ENCODE measurements at places on chromosomes 11 and 22.

DNA sequence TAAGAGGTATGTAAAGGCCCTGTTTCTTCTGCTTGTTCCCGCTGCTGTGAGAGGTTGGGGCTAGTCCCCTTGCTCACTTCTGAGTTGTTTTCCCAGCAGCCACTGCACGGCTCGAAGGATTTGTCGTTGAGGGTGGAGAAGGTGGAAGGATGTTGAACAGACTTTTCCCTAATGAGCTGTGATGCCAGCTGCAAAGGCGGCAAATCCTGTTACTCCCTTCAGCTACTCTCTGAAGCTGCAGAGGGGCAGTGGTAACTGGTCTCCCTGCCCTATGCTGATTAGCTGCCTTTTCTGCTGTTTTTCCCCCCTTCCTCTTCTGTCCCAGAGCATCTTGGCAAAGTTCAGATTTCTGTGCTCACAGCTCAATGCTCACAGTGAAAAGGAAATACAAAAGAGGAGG lies 90.4 kb upstream of the SLC25A18 start:
- no peak for DNase-seq

DNA sequence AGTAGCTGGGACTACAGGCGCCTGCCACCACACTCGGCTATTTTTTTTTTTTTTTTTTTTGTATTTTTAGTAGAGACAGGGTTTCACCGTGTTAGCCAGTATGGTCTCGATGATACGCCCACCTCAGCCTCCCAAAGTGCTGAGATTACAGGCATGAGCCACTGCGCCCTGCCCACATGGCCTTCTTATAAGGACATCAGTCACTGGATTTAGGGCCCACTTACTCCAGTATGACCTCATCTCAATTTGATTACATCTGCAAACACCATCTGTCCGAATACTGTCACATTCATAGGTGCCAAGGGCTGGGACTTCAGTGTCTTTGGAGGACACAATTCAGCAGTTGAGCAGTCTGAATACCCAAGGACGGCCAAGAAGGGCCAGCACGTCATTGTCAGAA lies 8.2 kb upstream of the PRR5 start:
- no peak for DNase-seq

DNA sequence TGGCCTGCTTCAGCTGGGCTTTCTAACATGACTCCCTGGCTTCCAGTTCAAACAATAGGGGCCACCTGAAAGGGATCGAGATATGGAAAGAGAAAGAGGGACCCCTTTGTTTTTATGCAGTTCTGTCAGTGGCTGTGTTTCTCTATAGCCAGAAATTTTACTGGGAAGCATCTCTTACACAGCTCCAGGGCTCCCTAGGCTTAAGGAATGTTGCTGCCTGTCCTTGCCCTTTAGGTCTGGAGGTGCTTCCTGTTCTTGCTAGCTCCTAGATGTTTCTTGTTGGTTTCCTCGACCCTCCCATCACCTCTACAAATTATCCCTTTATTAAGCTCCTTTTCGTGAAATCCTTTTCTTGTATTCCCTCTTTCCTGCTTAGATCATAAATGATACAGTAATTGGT lies 21.8 kb upstream of the OR56A1 start:
- no peak for DNase-seq

DNA sequence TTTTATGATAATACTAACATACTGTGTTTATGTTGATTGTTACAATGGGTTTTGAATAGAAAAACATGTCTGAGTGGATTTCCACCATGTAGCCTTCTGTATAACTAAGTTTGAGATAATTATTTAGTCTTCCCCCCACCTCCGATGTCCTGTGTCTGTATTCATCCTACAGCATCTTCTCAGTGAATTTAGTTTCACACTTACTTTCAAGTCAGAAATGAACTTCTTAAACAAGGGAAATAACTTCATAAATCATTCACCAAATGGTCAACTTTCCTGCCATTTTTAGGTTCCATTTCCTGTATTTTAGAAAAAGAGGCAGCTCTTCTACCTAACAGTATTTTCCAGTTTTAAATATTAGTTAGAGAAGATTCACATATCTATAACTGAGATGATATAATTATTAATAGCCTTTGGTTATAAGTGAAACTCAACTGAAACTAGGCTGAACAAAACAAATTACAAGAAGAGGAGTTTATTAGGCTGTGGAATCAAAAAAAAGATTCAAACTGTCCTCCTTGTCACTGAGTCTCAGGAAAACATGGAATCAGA lies 3.5 kb downstream of the OR51B5 start:
- DNase-seq: no peak

DNA sequence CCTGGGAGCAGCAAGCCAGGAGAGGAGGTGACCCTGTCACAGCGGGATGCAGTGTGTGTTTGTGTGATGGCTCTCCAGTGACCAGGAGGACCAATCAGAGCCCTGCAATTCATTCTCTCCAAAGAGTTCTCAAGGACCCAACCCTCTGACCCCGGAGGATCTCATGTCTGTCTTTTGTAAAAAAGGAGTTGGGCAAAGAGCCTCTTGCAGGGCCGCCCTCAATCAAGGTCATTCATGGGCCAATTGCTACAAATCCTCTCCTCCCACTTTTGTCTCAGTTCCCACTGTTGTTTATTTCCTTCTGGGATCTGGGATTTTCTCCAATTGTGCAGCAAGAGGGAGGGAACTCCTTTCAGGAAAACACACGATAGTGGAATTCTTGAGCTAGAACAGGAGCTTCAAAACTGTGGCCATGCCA lies 4.0 kb downstream of the TECTA start:
- DNase-seq: no peak

- no peak for DNase-seq
Observed at GRCh38 chr11:26676641-26677040, 45.2 kb downstream of the SLC5A12 start.

GRCh38 chr11:1953489-1954266 lies 6.5 kb downstream of the MRPL23 start:
- DNase-seq: no peak

DNA sequence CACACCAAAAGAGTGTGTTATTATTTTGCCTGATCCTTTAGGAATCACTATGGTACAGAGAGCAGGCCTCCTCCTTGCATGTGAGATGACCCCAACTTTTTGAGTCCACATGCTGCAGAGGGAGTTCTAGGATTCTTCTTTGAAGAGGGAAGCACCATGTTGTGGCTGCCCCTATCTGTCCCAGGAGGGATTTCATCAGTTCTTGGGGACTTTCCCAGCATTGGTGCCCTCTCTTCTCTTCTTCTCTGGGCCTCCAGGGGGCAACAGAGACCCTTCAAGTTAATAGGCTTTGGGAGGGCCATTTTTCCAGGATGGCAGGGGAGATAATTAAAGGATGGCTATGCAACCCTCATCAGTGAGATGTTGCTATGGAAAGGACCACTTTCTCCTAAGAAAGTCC lies 3.6 kb downstream of the MMP1 start:
- DNase-seq: no peak

- no peak for DNase-seq
Observed at GRCh38 chr11:9787981-9788521, 124.2 kb downstream of the SWAP70 start.

DNA sequence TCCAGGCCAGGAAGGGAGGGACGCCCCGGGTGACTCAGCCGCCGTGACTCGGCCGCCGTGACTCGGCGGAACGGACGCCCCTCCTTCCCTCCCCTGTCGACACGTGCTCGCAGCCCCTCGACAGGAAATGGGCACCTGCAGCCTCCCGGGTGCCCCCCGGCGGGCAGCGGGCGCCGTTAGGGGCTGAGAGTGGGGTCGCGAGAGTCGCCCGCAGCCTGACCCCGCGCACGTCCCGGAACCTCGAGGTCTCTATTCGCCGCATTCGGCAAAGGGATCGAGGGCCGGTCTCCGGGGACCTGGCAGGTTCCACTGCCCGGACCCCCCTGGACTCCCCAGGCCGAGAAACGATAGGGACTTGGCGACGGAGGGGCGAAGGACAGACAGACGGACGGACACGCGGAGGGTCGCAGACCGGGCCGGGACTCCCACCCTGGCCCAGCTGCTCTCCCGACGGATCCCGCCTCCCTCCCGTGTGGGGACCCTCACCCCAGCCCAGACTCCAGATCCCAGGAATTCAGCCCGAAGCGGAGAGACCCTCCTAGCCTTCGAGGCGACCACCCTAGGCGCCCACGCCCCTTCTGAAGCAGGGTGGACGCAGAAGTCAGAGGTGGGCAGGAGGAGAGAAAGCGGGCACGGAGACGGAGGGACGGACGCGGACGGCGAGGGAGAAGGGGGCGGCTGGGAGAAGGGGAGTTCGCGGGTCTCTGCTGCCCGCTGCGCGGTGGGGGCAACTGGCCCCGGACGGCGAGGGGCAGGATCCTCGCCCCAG lies 648 bp downstream of the FOSL1 start:
- DNase-seq: no peak

- DNase-seq: no peak
Observed at GRCh38 chr11:62721994-62722393, 5.3 kb downstream of the HNRNPUL2 start.

Measured in stimulated activated CD4-positive, alpha-beta T cell treated with anti-CD3 and anti-CD28 coated beads, Interleukin-15, amount 100 ng/mL, for 1 hour (primary cell).